ENCODE measurements at places on chromosomes 3 and 15.

DNA sequence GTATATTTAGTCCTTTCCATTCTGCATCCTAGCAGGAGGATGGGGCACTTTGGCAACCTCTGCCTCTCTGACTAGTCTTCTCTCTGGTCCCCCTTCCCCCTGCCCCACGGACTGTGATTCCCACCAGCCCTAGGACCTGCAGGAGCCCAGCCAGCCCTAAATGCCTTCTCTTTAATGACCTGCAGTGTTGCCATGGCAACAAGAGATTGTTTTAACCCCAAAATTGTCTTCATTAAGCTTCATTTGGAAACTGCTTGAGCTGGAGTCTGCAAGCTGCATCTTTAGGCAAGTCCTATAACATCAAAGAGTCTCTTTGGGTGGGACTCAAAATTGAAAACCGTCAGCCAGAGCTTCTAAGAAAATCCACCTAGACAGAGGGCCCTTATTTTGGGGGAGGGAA, 59.7 kb upstream of the ANKRD34C start:
- no peak for DNase-seq

DNA sequence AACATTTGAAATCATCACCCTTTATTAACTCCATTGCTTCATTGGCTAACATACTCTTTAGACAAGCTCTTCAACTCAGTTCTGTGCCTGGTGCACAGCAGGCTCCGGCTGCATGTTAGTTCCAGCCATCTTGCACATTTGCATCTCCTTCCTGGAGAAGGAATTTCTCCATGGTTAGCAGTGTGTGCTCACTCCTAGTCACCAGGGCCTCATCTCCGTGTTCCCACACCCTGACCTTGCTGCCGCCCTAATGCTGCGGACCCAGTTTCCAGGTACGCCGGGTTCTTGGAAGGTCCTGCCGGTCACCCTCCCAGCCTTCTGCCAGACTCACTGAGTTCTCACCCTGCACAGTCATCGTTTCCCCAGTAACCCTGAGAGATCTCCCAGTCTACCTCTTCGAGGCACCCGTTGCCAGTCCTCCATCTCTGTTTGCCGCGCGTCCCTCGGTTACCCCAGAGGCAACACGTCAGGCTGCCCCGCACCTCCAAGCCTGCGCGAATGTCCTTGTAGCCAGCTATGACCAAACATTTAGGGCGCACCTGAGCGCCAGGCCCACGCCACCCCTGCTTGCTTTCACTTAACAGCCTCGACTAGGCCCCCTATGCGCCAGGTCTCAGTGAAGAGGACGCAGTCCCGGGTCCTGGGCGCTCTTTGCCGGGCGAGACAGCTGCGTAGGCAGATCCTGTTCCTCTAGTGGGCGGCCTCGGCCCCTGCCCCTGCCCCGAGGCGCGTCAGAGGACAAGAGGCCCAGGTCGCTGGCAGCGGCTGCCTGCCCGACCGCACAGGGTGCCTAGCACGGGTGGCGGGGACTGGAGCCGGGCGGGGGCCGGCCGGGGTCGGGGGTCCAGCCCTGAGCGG, 747 bp upstream of the ZNF592 start:
- DNase-seq = peak; percentile 39

DNA sequence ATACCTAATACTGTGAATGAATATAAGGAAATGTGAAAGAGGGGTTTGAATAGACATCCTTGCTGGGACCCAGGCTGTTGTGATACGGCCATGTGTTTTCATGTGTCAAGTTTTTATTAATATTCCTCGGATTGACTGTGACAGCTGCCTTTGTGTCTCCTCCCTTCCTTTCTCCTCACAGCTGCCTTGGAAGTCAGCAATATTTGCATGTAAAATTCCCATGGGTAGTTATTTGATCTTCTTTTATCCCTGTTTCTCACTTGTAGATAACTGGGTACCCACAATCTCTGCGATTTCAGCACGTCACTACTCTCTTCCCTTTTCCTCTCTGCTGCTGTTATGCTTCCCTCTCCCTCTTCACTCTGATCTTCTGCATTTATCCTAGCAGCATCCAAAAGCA, 9.4 kb downstream of the GPR156 start:
- DNase-seq = no peak

GRCh38 chr3:124412644-124413043, 317.6 kb upstream of the UMPS start:
- no peak for DNase-seq

DNA sequence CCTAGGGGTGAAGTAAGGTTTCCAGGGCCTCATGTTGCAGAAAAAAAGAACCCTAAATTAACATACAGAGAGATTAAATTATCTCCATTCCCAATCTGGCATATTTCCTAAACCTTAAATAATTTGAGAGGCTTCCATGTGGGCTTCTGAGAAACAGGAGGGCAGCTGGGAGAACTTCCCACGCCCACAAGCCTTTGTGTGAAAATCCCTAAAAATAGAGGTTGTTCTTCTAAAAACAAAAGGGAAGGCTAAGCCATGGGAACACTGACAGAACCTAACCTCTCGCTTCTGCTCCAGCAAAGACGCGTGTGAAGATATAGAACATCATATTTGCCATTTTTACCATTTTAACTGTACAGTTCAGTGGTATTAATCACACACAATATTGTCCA, 812 bp upstream of the SLC12A8 start:
- DNase-seq = no peak

- no peak for DNase-seq
Measured at GRCh38 chr3:48426944-48427629, 2.8 kb downstream of the PLXNB1 start.

- no peak for DNase-seq
Measured at GRCh38 chr3:67484085-67484484, 170.3 kb downstream of the SUCLG2 start.

DNA sequence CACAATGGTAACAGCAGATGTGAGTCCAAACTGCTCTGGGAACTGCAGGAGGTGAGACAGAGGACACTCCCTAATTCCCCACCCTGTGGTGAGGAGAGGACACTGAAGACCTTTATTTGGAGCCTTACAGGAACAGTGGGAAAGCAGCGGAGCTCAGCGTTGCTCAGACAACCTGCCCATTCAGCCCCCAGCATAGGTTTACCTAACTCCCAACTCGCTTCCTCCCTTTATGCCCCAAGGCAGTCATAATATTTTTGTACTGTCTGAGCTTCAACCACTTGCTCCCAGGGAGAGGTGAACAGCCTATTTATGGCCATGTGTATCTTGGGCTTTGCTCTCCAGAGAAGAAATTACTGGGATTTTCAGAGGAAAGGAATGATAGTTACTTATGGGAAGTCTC, 34.1 kb downstream of the SHC4 start:
- no peak for DNase-seq

GRCh38 chr15:22956257-22956977, 23.8 kb downstream of the CYFIP1 start:
- DNase-seq = no peak

- no peak for DNase-seq
Measured at GRCh38 chr3:18580268-18580667, 155.1 kb upstream of the SATB1 start.

- no peak for DNase-seq
Measured at GRCh38 chr3:32837366-32837765, 19.6 kb downstream of the TRIM71 start.

GRCh38 chr15:83378921-83379578, 68.1 kb upstream of the SH3GL3 start:
- DNase-seq = no peak

- DNase-seq = no peak
Measured at GRCh38 chr15:61994216-61994615, 66.0 kb downstream of the VPS13C start.

- DNase-seq = no peak
Measured at GRCh38 chr3:171846597-171846996, 3.4 kb downstream of the TMEM212 start.

DNA sequence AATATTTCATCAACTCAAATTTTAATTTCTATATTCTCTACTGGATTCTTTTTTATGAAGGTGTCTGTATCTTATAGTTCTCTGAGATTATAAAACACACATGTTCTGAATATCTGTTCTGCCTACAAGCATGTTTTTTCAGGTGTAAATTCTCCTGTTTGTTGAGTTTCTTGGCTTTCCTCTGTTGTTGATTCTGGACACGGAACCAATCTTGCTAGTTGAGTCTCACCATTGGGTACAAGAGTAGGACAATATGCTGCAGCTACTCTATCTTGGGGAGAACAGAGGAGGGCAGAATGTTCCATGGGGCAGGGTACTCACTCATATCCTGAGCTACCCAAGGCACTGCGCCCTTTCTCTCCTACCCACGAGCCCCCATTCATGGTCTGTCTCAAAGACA, 104.9 kb downstream of the GREM1 start:
- no peak for DNase-seq

DNA sequence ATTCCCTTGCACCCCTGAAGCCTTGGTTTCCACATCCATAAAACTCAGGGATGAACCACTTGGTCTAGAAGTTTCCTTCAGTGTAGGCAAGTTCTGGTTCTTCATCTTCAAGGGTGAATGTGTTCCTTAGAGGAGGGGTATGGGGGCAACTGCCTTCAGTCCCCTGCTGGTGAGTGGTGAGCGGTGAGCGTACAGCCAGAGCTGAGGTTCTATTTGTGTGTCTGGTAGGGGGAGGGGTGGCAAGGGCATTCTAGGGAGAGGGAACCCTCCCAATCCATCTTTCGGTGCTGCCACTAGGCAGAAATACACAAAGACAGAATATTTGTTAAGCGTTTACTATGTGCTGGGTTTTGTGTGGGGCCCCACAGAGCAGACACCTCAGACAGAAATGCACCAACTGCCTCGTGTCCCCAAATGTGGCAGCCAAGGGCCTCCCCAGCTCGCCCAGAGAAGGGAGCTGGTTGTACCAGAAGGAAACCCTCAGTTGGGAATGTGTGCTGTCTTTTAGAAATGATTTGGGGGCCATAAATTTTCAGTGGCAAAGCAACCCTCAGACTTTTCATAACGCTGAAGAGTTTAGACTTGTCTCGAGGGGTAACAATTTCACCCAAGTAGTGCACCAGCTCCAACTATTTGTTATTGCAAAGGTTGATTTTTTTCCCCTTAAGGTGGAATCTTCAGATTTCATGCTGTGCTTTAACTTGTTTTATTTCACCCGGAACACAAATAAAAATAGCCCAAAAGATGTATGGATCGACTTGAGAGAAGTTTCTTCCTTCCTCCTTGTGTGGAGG, 137.6 kb downstream of the FBLN2 start:
- no peak for DNase-seq

DNA sequence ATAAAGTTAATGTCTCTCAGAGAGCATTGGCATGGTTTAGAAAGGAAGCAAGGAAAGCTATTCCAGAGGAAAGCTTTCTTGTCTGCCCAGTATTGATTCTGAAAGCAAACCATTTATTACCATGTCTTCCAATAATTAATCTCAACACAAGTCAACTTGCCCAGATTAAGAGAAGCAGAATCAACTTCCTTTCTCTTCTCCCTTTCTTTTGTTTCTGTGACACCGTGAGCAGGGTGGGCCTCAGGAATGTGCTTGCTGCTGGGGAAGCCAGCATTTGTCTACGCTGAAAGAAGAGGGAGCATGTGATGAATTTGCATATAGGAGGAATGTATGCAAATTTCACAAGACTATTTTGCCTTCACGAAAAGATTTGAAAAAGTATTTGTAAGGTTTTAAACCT, 368.6 kb upstream of the ROPN1 start:
- no peak for DNase-seq

GRCh38 chr15:57385923-57386390, 9.7 kb downstream of the CGNL1 start:
- DNase-seq = no peak

- no peak for DNase-seq
Measured at GRCh38 chr15:94670438-94671034, 439.2 kb downstream of the MCTP2 start.

DNA sequence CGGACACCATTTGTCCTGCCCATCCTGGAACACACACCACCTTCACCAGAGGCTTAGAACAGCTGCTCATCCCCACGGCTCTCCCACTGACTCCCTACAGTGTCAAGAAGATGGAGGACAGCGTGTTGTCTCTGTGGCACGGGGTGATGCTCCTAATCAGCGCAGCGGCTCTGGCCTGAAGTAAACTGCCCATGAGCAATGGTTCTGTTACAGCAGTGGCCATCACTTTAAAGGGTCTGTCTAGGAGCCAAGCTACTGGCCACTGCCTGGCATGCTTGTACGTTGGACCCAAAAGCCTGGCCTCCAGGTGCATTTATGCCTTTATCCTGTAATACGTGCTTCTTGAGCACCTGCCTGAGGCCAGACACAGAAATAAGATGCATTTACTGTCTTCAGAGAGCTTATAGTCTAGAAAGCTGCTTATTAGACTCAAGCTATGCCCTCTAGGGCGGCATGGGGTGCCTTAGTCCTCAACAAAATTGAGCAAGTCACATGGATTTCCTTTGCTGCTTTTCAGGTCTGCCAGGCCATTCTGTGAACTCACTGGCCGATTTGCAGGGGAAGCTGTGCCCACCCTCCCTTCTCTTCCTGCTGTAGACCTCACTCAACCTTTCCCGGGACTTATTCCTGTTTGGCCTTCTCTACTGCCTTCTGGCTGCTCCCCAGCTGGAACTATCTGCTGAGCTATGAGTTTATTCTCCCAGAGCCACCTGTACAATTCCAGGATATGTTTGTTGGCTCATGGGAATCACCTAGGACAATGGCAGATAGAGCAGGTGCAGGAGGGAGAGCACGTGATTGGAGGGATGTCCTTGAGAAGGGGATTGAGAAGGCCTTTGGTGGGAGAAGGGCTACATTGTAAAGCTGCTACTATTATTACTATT, 51.9 kb downstream of the STARD5 start:
- no peak for DNase-seq

- no peak for DNase-seq
Measured at GRCh38 chr3:152496286-152496685, 227.6 kb downstream of the MBNL1 start.

DNA sequence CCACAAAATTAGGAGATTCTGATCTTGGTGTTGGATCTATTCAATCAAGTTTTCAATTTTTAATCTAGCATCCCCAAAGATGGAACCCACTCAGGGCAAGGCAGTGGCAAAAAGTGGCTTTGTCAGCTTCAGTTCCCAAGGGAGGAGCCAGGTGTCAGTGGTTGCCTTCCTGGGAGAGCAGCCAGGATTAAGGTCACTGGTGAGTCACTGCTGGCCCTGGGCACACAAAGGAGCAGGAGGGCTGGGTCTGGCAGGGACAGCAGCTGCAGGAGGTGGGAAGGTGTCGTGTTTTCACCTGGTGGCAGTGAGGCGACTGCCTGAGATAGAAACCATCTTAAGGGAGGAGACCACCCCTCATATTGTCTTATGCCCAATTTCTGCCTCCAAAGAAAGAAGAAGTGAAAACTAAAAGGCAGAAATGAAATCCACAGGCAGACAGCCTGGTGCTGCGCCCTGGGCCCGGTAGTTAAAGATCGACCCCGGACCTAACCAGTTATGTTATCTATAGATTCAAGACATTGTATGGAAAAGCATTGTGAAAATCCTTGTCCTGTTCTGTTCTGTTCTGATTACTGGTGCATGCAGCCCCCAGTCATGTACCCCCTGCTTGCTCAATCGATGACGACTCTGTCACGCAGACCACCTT, 5.9 kb upstream of the KLHL25 start:
- no peak for DNase-seq

- DNase-seq = no peak
Measured at GRCh38 chr3:19937459-19938294, 3.7 kb upstream of the EFHB start.

GRCh38 chr15:56927816-56928215, 9.4 kb downstream of the TCF12 start:
- no peak for DNase-seq
